Activated T-helper 1 cell treated with Interleukin-2 at 50 U/mL for 16 hours (primary cell): ENCODE measurements at places on chromosomes 4 and X.
A peak's percentile ranks its signal among the peaks of the same experiment; 100 is the strongest.

DNA sequence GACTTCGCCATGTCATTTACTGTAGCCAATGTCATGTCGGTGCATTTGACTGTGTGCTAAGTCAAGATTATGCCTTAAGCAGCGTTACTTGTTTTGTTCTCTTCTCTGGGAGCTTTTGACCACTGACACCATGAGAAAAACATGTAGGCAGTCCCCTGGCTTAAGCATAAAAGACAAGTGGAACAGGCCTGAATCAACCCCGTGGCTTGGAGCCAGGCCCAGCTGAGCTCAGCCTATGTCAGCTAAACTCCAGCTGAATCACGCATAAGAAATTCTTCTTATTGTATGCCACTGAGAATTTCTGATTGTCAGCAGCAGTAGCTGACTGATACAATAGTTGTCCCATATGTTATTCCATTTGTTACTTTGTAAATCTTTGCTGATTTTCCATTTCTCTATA is 261.9 kb downstream of the CBLL2 start:
- DNase-seq, result no peak

- DNase-seq, result no peak
These were observed 17.8 kb downstream of the FLNA start for GRCh38 chrX:154356596-154356995.

GRCh38 chr4:142567199-142567598 is 278.9 kb downstream of the INPP4B start:
- peak; percentile 29 for DNase-seq

- no peak for DNase-seq
These were observed 81.6 kb upstream of the DKK2 start for GRCh38 chr4:107117726-107118125.

DNA sequence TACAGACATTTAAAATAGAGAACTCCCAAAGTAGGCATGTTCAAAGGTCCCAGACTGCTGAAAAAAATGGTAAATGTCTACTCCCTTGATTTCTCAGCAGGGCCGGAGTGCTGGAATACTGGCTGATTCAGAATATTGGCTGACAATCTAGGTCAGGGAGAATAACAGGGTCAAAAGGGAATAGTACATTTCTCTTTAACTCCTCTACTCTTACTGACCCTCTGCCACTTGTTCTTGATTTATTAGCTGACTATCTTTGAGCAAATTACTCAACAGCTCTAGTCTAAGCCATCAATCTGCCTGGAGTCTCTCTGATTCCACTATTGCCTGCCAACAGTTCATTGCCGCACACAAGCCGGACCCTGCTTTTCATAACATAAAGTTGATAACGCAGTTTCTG is 19.7 kb upstream of the NWD2 start:
- no peak for DNase-seq
